ENCODE measurements at places on chromosomes 16 and 17.

- no peak for DNase-seq
Measured at GRCh38 chr16:26649381-26650045, 417.2 kb upstream of the C16orf82 start.

GRCh38 chr17:32486111-32486700, 587 bp upstream of the CDK5R1 start:
- peak; percentile 78 for DNase-seq

DNA sequence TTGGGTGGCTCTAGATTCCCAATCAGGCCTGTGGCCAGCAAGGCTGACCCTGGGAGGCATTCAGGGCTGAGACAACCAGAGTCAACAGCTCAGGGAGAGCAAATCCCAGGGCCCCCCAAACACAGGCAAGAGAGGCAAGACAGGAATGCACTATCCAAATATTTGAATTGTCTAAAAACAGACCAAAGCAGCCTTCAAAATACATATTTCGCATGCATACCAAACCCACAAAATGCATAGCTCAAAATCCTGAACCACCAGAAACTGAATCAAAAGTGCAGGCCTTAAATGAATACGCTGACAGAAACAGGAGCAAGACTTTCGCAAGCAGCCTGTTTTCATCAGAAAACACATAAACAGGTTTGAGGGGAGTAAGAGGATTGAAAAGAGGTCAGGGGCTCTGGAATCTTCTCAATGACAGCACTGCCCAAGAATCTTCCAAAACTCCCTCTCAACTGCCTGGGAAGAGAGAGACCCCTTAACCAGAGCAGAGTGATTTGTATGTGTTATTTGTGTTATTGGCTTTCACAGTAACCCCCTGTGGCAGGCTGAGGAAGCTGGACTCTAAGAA, 213.6 kb upstream of the CDH5 start:
- no peak for DNase-seq

DNA sequence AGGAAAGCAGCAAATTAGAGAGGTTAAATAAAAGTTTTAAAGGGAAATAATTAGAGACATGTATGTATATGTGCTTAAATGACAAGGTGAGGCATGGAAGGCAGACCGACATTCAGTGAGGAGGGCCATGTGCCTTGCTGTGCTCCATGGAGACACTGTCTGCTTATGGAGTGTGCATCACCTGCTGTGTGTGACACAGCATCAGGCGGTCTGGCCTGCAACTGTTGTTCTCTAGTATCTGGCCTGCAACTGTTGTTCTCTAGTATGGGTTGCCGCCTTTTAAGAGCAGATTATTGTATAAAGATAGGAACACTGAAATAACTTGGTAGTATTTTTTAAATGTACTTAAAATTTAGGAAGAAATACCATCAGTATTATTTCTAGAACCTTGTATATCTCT, 225.1 kb downstream of the LGALS9B start:
- DNase-seq = no peak

DNA sequence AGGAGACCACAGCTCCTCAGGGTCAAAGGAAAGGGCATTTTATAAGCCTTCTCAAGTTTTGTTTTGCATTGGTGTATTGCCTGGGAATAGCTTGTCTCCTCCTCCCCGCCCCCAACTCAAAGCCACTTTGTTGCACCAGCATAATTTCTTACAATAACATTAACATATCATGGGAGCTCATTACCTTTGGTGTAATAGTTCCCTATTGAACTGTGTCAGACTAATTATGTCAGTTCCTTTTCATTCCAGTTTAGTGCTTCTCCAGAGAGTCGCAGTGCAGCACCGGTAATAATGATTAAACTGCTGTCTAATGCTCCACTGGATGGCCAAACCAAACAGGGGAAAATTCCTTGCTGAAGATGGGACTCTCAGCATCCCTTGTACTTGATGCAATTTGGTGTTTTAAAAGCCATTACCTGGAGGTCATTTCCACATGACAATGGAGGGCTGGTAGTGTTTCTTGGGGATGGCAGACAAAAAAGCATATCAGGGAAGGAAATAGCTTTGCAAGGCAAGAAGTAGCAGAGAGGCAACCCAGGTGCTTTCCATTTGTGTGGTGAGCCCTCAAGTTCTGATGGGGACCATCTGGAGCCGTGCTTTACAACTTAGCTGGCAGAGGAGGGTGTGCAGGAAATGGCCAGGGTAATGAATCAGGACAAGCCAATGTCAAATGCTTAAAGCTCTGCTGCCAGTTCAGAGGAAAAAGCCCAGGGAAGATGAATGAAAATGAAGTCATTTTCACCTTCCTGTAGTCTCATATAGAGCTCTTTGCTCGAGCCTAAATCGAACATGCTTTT, 91.5 kb upstream of the NLRP1 start:
- DNase-seq = no peak

DNA sequence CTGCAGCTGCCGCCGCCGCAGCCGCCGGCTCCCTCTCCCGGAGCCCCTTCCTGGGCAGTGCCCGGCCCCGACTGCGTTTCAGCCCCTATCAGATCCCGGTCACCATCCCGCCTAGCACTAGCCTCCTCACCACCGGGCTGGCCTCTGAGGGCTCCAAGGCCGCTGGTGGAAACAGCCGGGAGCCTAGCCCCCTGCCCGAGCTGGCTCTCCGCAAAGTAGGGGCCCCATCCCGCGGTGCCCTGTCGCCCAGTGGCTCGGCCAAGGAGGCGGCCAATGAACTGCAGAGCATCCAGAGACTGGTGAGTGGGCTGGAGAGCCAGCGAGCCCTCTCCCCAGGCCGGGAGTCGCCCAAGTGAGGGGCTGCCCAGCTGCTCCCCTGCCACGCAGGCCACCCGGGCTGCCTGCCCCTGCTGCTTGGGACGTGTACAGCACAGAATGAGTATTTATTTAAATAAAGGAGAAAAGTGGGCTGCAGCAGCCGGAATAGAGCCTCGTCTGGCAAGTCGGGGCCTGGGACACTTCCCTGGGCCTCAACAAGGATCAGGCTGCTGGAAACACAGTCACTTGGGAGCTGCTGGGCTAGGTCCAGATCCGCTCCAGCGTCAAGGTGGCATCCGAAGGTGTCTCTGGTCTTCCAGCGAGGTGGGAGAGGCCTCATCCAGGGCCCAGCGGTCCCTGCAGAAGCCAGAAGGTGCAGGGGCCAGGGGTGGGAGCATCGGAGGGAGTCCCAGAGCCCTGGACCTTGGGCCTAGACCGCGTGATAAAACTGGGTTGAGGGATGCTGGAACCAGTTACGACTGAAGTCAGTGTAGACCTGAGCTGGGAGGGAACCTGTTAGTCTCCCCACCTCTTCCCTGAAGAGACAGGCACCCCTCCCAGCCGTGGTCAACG, 8.8 kb downstream of the TBX2 start:
- DNase-seq = no peak

GRCh38 chr17:83186226-83186625, 106.8 kb downstream of the METRNL start:
- DNase-seq = no peak

GRCh38 chr17:81302861-81303333, 7.8 kb upstream of the SLC38A10 start:
- DNase-seq = no peak

DNA sequence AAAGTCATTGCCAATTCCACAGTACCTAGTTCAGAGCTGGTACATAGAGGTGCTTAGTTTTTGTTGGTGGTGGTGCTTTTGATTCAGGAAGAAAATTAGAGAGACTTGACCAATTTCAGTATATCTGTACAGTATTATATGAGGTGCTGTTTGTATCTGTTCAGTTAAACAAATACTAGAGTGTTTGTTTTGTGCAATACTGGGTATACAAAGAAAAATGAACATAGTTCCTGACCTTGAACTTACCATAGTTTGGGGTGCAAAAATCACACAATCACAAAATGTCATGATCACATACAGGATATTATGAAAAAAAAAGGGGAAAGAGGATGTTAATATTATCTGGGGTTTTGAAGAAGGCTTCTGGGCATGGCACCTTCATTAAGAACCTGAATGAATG, 39.8 kb upstream of the GOT2 start:
- DNase-seq = no peak

All from stimulated activated CD4-positive, alpha-beta T cell treated with anti-CD3 and anti-CD28 coated beads, Interleukin-2, amount 100 ng/mL, for 24 hours (primary cell).